Astrocyte of the spinal cord (primary cell): ENCODE measurements at places on chromosomes 5 and 9.
A peak's percentile ranks its signal among the peaks of the same experiment; 100 is the strongest.

GRCh38 chr9:121622387-121623203 is 28.8 kb upstream of the DAB2IP start:
- DNase-seq = no peak

- DNase-seq = peak; percentile 73
Observed at GRCh38 chr9:21060919-21061561, 16.7 kb downstream of the IFNB1 start.

- no peak for DNase-seq
Observed at GRCh38 chr5:158026304-158027031, 167.5 kb upstream of the CLINT1 start.

DNA sequence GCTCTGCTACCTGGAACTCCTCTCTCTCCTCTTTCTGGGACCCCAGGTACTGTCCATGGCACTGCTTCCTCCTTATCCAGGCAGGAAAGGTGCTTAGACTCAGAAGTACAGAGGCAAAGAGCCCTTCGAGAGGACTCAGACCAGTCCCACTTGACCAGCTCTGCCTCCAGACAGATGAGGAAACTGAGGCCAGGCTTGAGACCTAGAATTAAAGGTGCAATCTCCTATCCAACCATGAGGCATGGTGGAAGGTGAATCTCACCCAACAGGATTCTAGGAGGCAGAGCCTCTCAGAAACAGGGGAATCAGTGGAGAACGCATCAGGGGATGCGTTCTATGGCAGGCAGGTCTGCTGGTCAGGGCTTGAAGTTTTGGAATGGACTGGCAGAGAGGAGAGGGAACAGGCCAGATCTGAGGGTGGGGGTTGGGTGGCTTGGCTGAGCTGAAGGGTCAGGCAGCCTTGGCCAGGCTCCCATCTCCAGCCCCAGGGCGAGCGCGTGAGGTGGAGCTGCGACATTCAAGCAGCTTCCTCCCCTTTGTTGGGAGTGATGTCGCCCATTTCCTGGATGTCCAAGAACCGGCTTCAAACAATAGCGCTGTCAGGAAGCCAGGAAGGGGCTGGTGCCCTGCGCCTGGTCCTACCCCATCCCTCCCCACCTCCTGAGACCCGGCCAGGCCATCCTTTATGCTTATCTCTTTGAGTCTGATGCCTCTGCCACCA is 26.2 kb downstream of the NDUFA8 start:
- no peak for DNase-seq

- peak; percentile 42 for DNase-seq
Observed at GRCh38 chr9:134025606-134026541, 593 bp downstream of the BRD3OS start.

GRCh38 chr5:124398460-124398859 is 348.0 kb downstream of the ZNF608 start:
- DNase-seq = no peak
